ENCODE measurements at places on chromosomes 5 and 9. TPM values are rescaled to one million over a fixed set of nuclear protein-coding genes. Genes with fewer than 3 reads are reported as not detected.

The ACOT12 gene
- 1.4 TPM for polyA plus RNA-seq

The PLCXD3 gene
- 0.32 TPM for polyA plus RNA-seq

The OR1J2 gene
- not detected for polyA plus RNA-seq

The CAVIN4 gene
- polyA plus RNA-seq = 3.7 TPM

DNA sequence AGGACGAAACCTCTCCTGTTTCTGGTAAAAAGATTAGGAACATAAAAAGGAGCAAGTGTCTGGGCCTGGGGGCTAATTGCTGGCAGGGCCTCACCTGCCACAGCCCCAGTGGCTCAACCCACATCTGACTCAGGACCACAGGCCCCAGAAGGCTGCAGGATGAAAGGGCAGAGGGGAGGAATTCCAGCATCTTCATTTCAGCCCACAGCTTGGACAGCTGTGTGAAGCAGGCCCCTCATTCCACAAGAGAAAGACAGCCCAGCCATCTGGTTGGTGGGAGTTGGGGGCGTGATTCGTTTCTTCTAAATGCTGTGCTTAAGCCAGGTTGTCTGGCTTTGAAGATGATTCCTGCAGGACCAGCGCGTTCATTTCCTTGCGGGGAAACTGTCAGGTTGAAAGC lies 29.1 kb downstream of the NKX2-5 start:
- DNase-seq = no peak

GRCh38 chr5:93583768-93584595 lies 960 bp downstream of the NR2F1 start:
- no peak for DNase-seq

DNA sequence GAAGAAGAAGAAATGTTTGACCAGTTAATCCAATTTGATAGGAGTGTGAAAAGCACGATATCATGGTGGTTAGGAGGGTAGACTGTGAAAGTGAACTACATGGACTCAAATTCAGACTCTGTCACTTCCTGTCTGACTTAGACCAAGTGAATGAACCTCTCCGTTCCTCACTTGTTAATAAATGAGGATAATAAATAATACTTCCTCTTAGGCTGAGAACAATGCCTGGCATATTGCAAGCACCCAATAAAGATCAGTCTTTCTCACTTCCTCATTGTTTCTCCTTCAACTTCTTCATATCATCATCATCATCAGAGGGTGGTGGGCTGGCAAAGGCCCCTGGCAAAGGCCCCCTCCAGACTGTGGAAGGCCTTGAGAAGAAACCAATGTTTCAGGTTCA lies 148.7 kb downstream of the CDK5RAP2 start:
- no peak for DNase-seq

The FAM169A gene
- 18.7 TPM for polyA plus RNA-seq

The PLPP6 gene
- 17.1 TPM for polyA plus RNA-seq

DNA sequence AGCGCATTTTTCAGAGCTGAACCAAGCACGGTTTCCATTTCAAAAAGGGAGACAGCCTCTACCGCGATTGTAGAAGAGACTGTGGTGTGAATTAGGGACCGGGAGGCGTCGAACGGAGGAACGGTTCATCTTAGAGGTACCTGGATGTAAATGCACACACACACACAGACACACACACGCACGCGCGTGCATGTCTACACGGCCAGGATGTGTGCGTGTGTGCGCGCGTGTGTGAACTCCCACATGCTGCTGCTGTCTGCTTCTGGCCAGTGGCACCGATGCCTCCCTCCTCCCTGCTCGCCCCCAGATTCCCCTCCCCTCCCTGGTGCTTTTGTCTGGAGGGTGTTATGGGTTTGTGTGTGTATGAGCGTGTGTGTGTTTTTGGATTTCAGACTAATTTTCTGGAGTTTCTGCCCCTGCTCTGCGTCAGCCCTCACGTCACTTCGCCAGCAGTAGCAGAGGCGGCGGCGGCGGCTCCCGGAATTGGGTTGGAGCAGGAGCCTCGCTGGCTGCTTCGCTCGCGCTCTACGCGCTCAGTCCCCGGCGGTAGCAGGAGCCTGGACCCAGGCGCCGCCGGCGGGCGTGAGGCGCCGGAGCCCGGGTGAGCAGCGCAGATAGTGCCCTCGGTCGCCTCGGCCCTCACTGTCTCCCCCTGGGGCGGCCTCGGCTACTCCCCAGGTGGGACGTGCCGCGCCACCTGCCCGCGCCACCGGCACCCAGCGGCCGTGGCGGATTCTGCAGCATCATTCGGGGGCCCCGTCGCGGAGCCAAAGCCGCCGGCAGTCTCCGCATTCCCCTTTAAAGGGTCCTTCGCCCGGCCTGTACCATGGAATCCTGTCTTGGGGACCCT lies at the start of gene NTRK2:
NTRK2 (plus strand) TSS at position 442 of the 850 bp plus-strand sequence. CDS start 1,020 bp downstream, outside the sequence.
- DNase-seq = peak; percentile 62

The ZFP2 gene
- polyA plus RNA-seq = 9.4 TPM

DNA sequence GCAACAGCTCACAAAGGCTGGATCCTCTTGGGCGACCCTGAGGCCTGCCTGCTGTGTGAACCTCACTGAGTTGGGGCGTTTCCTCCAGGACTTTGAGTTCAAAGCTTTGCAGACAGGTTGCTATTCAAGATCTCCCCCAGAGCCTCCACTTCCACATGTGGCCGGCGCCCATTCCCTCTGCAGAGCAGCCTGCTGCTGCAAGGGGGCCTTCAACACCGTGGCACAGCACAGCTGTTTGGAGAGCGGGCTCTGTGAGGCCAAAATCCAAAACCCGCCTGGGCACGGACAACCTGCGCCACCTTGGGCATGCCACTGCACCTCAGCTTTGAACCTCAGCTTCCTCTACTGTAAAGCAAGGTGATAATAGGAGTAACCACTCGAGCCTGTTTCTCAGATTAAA lies 160.3 kb downstream of the DAB2IP start:
- DNase-seq = no peak

DNA sequence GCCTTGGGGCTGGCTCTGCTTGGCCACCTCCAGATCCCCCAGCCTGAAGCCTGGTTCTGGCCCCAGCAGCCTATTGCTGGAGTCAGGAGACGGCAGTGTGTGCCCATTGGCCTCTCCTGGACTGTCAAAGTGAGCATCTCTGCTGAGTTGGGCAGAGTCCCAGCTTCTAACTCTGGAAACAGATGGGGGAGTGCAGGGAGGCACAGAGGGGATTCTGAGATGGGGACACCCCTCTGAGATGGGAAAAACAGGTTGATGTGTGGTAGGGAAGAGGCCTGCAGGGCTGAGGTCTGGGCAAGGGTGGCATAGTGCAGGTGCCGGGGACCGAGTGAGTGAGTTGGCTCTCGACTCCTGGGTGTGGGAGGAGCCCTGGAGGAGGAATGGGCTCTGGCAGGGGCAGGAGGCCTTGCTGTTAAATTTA lies 27.5 kb downstream of the PHF2 start:
- DNase-seq = no peak

DNA sequence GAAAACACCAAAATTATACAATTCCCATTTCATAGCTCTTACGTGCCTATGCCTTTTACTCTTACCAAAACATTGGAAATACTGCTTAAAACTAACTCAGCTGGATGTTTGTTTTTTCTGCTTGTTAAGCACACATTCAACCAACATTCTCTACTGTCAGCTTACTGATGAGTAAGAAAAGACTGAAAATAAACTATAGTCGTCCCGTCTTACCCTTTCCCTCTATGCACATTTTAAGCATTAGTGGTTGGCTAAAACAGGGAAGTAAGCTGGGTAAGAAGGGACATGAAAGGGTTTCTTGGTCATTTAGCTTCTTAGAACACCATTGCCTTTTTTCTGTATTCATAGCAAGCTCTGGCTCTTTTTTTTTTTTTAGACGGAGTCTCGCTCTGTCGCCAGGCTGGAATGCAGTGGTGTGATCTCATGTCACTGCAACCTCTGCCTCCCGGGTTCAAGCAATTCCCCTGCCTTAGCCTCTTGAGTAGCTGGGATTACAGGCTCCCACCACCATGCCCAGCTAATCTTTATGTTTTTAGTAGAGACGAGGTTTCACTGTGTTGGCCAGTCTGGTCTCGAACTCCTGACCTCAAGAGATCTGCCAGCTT lies 232.1 kb upstream of the PCSK5 start:
- no peak for DNase-seq

The IL17B gene
- 1.8 TPM for polyA plus RNA-seq

DNA sequence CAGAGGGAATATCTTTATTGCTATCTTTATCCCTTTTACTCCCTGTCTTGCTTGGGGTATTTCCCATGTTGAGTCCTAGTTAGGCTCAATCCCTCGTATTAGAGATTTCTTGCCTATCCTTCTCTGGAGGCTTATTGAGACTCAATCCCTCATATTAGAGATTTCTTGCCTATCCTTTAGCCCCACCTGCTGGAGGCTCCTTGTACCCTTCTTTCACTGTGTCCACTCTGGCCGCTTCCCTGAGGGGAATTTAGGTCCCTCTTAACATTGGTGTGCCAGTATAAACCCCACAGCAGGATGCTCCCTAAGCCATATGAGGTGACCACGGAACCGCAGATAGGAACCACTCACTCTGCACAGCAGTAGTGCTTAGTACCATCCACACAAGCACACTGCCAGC lies 110.7 kb upstream of the MAMDC2 start:
- no peak for DNase-seq

The HAVCR2 gene
- 12.9 TPM for polyA plus RNA-seq

DNA sequence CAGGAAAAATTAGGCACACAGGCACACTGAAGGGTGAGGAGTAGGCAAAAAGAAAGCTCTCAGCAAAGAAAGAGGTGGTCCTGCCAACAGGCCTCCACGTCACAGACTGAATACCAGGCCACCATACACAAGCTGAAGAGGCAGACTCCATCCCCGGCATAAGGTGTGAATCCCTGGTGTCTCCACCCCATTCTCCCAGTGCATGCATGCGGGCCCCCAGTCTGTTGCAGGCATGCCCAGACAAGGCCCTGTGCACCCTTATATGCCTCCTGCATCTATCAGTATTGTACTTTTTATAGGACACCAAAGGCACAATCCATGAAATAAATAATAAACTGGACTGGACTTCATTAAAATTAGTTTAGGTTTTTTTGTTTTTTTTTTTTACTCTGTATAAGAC lies 73.1 kb downstream of the RGMB start:
- no peak for DNase-seq

DNA sequence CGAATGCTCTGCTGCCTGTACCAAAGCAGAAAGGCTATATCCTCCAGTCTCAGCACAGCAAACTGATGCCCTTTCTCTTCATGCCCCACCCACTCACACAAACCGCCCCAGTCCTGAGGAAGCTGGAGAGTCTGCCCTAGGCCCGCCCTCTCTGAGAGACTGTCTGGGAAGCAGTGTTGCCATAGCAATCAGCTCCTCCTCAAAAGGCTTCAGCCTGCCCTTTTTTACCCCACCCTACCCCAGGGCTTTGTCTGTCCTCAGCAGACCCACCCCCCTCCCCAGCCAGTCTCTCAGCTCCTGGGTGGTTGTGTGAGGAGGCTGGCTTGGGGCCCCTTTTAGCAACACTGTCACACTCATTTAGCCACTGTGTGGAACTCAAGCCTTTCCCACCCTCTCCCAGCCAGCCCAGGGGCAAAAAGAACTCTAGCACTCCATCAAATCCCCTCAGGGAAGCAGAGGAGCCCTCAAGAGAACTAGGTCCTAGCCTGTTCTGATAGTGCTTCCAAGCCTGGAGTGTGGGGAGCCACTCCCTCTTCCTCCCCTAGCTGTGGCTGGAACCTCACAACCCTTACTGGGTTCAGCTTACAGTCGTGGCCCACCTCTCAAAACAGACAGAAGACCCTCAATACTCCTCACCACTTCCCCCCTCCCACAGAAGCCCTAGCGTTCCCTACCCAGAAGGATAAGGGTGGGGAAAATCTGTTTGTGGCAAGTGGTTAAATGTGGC lies 1.4 kb downstream of the ATOSB start:
- no peak for DNase-seq

- no peak for DNase-seq
These were observed 6.2 kb downstream of the NKD2 start for GRCh38 chr5:1014781-1015221.

Data from left renal cortex interstitium (tissue), 4 donors.